ENCODE measurements at places on chromosomes 5 and 9. TPM values are rescaled to one million over a fixed set of nuclear protein-coding genes. Genes with fewer than 3 reads are reported as not detected.

- DNase-seq = no peak
These were observed at the start of gene HSPB3 for GRCh38 chr5:54455413-54456157. TSS of gene HSPB3 (plus strand) at chr5:54455699. CDS start at chr5:54455790, 91 bp downstream.

GRCh38 chr5:76745670-76746069 is 29.7 kb downstream of the F2R start:
- no peak for DNase-seq

DNA sequence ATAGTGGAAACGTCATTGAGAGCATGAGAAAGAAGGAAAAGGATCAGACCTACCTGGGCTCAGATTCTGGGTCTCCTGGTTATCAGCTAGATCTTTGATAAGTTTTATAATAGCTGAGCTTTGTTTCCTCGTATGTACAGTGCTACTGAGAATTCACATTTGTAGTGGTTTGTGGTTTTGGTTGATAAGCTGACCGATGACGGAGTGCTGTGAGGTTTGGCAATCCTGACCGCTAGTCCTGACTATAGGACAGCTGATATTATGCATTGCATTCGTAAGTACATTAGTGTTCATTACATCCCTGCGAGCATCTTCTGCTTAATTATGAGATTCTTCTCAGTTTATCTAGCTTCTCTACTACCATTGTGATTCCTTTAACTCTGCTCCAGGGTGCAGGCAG is 190.7 kb upstream of the SLC27A6 start:
- DNase-seq = no peak

DNA sequence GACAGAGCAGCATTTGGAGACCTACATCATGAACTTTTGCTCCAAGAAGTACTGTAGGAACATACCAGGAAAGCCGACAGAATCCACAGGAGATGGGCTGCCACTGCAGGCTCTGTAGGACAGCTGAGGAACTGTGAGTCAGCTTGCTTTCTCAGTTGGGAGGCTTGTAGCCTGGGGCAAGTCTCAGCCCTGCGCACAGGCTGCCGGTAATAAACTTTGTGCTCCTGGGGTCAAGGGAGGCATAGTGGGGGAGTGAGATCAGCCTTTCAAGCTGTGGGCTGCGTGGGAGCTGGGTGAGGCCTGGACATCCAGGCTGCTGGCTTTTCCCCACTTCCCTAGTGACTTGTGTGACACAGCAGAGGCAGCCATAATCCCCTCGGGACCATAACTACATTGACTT is 718.0 kb upstream of the CDH10 start:
- no peak for DNase-seq

- DNase-seq = no peak
These were observed 56.1 kb upstream of the HSPA9 start for GRCh38 chr5:138631096-138631928.

TAF11L10 gene
- total RNA-seq = not detected

PCDHGA10 gene
- total RNA-seq = not detected

FOXD1 gene
- not detected for total RNA-seq

Measured in activated CD4-positive, alpha-beta T cell treated with anti-CD3 and anti-CD28 coated beads, Interleukin-2, amount 10 ng/mL, durations not matched to agents 7 days and 5 days (primary cell).